ENCODE measurements at places on chromosomes 5 and 9.

DNA sequence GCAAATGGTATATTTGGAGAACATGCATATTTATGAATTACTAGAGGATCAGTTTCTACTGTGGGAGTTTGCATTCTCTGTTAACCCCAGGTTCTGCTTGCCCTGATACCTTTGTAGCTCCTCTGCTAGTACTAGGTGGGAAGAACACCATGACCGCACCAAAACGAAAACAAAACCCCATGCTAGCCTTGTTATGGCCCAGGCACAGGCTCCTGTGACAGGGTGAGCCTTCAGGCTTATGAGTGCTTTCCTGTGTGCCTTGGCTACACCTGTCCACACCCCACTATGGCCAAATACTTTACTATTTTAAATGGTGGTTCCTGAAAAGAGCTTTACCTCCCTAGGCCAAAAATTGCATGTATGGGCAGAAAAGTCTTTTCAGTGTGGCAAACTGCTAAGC, 94.8 kb downstream of the PPIC start:
- no peak for DNase-seq

DNA sequence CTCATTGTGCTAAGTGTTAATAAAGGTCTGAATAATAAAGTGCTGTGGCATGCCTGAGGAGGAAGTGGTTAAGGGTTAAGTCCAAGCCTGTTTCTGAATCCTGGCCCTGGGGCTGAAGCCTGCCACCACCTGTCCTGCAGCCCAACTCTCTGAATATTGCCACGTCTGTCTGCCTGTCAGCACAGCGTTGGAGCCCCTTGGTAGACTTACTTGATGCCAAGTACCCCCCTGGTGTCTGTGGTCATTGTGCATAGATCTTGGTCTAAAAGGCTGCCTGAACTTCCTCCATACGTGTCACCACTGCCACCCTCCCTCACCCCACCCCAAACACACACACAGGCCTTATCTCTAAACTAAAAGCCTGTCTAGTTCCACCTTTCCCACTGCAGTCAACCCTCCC, 35.4 kb upstream of the SLC2A8 start:
- DNase-seq, result no peak

- DNase-seq, result no peak
These were observed 99.4 kb downstream of the DRD1 start for GRCh38 chr5:175344331-175345195.

- DNase-seq, result no peak
These were observed 132.6 kb downstream of the SPOCK1 start for GRCh38 chr5:137366526-137366925.

- DNase-seq, result no peak
These were observed 18.4 kb upstream of the ERGIC1 start for GRCh38 chr5:172815631-172816030.

DNA sequence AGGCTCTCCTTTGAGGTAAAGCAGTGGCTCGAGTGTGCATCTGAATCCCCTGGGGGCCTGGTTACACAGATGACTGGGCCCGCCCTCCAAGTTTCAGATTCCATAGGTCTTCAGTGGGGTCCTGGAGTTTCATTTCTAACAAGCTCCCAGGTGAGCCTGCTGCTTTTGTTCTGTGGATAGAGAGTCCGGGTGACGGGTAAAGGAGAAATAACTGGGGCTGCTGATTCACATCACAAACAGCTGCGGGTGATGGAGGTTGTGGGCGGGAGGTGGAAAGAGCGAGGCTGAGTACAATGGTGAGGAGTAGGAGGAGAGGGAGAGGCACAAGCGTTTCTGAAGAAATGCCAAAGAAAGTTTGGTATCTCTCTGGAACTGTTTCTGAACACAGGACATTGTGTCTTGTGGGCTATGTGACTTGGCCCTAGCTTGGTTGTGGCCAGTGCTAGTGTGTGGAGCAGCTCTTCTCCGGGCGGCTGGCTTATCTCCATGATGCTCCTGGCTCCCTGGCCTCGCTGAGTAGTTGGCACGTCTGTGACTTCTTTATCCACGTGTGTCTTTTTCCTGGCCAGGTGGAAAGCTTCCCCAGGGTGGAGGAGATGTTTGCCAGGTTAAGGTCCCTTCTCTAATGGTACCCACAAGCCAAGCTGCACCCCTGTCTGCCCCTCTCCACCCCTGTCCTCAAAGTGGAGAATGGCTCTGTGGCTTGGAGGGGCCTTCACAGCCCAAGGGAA, 61.7 kb downstream of the HSPA4 start:
- DNase-seq, result no peak

DNA sequence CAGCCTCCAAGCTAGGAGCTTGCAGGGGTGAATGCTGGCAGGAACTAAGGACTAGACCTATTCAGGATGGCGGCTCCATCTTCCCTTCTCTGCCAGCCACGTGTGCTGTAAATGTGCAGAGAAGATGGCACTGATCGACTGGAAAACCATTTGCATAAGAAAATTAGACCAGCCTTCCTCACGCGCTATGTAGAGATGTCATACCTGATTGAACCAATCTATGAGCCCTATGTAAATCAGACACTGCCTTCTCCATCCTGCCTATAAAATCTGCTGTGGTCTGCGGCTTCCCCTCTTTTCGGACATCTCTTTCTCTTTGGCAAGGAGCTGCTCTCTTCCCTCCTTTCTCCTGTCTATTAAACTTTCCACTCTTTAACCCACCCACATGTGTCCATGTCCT, 91.6 kb downstream of the NPR3 start:
- no peak for DNase-seq
